NCI-H2227 treated with DMSO at 0.1 percent for 48 hours (cell line): ENCODE measurements at places on chromosomes 12 and 14.

- DNase-seq, result no peak
These were observed 10.4 kb downstream of the PTGES3 start for GRCh38 chr12:56677680-56678079.

GRCh38 chr14:103104654-103105452, 10.3 kb downstream of the EXOC3L4 start:
- DNase-seq, result peak; percentile 49

GRCh38 chr14:35631071-35631805, 97.3 kb downstream of the INSM2 start:
- no peak for DNase-seq

GRCh38 chr12:32881107-32881506, 15.5 kb downstream of the PKP2 start:
- no peak for DNase-seq

- DNase-seq, result peak; percentile 23
These were observed at the start of gene TNFRSF1A for GRCh38 chr12:6341417-6342139. Gene TNFRSF1A (minus strand): TSS chr12:6342076. CDS start chr12:6341814, 262 bp downstream.

GRCh38 chr14:36588788-36589187, 6.4 kb upstream of the NKX2-8 start:
- no peak for DNase-seq

DNA sequence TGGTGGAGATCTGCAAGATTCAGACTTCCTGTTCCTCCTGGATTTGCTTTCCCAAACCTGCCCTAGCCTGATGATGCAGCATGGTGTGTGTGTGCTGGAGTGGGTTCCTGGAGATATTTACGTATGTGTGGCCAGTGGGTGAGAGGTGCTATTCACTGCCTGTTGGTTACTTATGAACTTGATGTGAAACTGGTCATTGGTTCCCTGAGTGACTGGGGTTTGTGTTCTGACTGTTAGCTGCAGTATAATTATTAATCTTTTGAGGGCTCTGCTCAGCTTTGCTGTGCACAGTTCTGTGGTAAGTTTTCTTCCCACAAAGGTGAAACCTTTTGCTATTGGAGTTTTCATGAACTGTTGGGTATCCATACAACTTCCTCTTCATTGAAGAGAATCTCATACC, 541.8 kb upstream of the FBXO33 start:
- DNase-seq, result no peak

DNA sequence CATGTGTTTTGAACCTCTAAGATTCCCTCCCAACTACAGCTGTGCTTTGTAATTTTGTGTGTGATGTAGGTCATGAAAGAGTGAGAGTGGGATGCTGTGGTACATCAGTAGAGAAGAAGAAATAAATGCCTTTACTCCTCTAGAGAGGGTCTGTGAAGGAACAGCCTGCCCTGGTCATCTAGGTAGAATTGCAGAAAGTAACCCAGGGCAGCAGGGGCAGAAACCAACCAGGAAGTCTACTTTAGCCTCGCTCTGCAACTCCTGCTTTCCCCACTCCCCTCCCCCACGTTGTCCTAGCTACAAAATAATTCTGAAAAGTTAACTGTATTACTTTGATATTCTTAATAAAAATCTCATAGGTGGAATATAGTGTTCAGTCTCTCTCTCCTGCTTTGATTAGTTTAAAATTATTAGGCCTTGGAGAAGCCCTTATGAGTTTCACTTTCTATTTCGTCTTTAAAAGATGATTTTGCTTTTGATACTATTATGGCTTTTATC, 7.5 kb downstream of the TBK1 start:
- no peak for DNase-seq

DNA sequence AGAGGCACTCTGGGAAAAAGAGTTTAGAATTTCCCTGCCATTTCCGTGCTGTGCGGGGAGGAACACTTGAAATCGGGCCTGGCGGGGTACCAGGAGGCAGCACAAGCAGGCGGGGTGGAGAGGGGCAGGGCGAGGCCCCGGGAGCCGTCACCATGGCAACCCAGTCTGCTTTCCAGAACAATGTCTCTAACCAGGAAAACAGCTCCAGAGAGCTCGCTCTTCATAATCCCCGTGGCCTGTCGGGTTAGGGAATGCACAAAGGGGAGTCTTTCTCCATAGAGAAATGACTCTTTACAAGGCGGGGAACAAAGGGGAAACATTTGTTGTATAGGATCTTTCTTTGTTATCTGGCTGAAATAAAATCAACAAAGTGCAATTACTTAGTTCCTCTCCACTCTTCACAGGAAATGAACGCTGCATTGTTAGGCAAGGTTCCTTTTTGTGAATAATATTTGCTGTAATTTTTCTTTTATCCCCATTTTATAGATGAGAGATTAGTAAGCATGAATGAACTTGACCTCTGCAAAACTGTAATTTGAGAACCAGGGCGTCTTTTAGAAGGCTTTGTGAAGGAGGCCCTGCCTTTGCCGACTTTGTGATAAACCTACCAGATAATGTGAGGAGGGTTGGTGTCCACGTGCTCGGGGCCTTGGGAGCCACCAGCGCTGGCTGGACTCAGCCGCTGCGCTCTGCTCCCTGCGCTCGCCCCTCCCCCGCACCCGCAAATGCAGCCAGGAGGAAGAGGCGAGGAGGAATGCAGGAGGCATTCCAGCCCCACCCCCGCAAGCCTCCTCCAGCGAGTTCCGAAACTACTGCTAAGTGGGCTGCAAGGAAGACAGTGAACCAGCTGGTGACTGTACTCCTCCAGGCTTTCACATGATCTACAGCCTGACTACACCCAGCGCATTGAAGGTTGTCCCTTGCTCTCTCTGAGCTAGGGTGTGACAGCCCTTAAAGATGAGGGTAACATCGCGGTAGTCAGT, 105.2 kb upstream of the ATF7IP start:
- peak; percentile 8 for DNase-seq

DNA sequence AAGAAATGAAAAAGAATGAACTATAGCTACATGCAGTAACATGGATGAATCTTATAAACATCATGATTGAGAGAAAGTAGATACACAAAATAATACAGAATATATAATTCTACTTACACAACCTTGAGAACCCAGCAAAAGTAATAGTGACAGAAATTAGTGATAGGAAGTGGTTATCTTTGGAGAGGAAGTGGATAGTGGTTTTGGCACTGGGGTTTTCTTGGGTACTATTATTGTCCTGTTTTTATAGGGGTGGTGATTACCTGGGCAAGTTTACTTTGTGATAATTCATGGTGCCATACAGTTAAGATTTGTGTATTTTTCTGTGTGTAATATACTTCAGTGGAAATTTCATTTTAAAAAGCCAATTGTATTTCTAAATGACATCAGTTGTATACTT, 352.7 kb downstream of the AEBP2 start:
- no peak for DNase-seq

GRCh38 chr12:6765634-6766581, at the start of gene PTMS:
Gene PTMS (plus strand): TSS chr12:6766363. CDS start chr12:6766706, 343 bp downstream.
- DNase-seq, result peak; percentile 79

DNA sequence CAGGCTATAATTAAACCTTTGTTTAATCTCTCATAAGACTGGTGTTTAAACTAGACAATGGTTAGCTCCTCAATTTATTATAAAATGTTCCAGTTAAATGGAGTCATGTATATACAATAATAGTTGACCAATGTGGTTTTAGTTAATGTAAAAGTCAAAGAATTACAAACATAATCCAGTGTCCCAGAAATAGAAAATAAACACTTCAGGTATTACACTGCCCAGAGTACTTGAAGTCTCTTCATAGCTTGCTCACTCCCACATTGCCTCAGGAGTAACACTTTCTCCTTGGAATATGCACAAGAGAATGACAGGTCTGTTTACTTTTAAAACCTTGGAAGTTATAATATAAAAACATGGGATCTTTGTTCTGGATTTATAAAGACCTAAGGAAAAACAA, 60.5 kb downstream of the SLC38A1 start:
- no peak for DNase-seq

DNA sequence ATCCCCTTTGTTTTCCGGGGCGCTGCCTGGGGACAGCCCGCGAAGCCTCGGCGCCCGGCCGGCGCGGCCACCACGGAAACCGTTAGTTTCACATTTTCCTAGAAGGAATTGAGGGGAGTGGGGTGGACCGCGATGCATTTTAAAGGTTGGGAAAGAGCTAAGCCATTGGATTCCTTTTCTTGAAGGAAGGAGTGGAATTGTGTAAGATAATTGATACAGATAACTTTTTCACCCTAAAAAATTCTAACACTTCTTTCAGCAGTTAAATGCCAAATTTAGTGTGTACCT, 137.1 kb downstream of the MON2 start:
- DNase-seq, result no peak

- no peak for DNase-seq
These were observed 13.7 kb downstream of the PGF start for GRCh38 chr14:74941676-74942097.

- no peak for DNase-seq
These were observed 321.1 kb upstream of the STXBP6 start for GRCh38 chr14:25371068-25371467.

GRCh38 chr12:25366122-25366521, 115.4 kb upstream of the KRAS start:
- DNase-seq, result no peak

DNA sequence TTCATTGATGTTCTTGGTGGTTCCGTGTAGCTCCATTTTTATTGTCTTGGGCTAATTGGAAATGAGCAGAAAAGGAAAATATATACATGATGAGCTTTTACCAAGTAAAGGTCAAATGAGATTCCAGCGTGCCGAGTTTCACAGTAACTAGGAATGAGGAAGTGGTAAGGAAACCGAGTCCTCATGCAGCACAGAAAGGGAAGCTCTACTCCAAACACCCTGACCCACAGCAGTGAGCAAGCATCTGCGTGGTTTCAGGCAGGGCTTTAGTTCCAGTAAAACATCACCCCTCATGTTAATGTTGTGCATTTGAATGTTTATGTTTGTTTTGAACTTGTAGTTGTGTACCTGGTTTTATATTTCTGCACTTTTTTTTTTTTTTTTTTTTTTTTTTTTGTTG, 208.0 kb downstream of the SLC41A2 start:
- DNase-seq, result no peak

DNA sequence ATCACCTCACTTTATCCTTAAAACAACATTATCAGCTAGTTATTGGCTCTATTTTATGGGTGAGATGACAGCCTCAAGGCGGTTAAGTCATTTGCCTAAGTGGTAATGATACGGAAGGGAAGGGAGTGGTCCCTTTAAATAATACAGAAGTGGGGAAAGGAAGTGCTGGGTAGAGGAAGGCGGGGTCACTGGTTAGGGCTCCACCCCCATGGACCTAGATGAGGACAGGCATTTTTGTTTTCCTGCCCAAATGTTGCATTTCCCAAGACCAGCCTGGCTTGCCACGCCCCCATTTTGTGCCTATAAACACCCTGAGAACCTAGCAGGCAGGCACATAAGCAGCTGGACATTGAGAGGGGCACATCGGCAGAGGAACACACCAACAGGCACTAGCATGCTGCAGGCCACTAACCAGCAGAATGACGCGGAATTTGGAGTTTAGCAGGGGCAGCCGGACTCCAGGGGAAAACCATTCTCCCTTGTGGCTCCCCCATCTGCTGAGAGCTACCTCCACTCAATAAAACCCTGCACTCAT, 100.9 kb downstream of the EPS8 start:
- DNase-seq, result peak; percentile 59

- DNase-seq, result peak; percentile 81
These were observed 20.1 kb upstream of the CCDC63 start for GRCh38 chr12:110826592-110827200.
